ENCODE measurements at places on chromosomes 6 and 20. TPM values are rescaled to one million over a fixed set of nuclear protein-coding genes. Genes with fewer than 3 reads are reported as not detected.

Gene TGM3
- not detected for total RNA-seq

Gene CBFA2T2
- total RNA-seq: 3.0 TPM

Gene SPATS1
- total RNA-seq: not detected

Gene CRISP3
- not detected for total RNA-seq

Gene HLA-DQA2
- not detected for total RNA-seq

Gene LST1
- total RNA-seq: 0.14 TPM

Gene TCP11
- total RNA-seq: 0.18 TPM

Gene KCNK15
- total RNA-seq: not detected

Gene PXMP4
- total RNA-seq: 7.1 TPM

Gene DDX27
- 27.0 TPM for total RNA-seq

Gene GPX6
- total RNA-seq: not detected

Gene BPIFB2
- not detected for total RNA-seq

Gene E2F1
- total RNA-seq: 14.1 TPM

Gene CLPSL2
- total RNA-seq: not detected

Gene PSORS1C2
- not detected for total RNA-seq

Gene MRAP2
- 13.3 TPM for total RNA-seq

Gene RIMS4
- total RNA-seq: not detected

Gene MACROD2
- total RNA-seq: 0.95 TPM

Gene PLN
- 0.04 TPM for total RNA-seq

Gene SMIM29
- 17.4 TPM for total RNA-seq

Measured in pulmonary artery endothelial cell (primary cell).